Midbrain (tissue), 1 donor: ENCODE measurements at places on chromosomes 2 and 18.

DNA sequence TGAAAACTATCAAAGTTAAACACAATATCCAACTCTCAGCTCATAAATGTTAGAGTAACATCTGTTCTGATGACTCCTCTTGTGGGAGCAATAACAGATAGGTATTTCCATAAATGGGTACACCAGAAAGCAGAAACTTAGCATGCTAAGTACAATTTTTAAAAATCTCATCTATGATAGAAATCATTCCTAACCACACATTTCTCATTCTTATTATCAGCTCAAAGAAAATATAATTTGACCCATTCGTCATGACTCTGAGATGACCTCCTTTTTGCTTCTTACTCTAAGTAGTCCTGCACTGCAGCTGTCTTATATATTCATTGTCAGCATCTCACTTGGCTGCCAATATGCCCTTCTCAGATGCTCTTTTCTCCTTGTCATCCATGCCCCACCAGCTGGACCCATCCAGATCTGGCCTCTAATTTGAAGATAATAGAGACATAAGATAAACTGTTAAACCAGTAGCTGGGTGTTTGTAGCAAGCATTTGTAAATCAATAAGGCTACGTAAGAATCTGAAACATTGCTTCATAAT, 298.3 kb downstream of the KCNS3 start:
- DNase-seq, result no peak

DNA sequence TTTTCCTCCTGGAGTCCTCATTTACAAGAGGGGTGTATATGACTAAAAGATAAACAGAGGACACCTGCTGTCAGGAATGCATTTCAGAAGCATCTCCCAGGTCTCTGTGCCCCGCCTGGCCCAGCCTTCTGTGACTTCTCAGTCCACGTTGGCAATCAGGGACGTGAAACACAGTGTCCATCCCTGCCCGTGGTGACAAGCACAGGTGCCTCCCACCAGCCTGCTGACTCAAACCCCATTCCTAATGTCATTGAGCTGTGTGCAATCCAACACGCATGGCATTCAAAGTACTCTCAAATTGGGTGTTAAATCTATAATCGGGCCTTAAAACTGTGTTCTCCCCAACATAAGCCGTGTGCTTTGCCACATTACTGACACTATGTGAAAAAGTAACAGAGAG, 343.2 kb downstream of the EIPR1 start:
- no peak for DNase-seq

- peak; percentile 12 for DNase-seq
Measured at GRCh38 chr2:114461116-114461515, 18.7 kb downstream of the DPP10 start.

- no peak for DNase-seq
Measured at GRCh38 chr18:54607213-54608027, 16.4 kb downstream of the DYNAP start.

DNA sequence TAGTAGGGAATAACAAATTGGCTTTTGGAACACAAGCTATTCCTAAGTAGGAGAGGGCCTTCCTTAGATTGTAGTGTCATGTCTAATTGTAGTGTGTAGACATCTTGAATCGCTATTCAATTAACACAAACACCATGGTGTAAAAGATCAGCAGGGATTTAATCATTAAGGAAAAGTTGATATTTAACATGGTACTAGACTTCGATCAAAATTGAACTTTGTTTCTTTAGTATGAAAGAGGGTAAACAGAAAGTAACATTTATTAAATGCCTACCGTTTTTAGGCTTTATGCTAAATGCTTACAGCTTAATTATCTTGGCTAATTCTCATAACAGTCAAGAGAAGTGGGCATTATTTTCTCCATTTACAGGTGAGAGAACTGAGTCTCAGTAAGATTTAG, 37.5 kb upstream of the FIGN start:
- no peak for DNase-seq

- no peak for DNase-seq
Measured at GRCh38 chr2:42788478-42788793, 3.9 kb downstream of the HAAO start.

DNA sequence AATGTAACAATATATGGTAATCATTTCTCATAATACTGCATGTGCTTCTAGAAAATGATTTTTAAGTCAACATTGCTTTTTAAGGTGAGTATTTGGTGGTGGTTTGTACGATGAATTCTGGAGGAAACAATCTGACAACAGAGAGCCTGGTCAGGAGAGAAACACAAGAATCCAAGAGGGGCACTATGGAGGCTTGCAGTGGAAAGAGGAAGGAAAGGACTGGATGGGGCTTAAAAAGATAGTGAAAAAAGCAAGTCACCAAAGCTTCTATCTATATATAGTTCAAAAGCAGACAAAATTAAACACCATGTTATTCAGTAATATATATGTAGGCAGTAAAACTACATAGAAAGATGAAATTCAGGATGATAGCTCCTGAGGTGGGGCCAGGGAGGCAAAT, 109.4 kb upstream of the SERTAD2 start:
- no peak for DNase-seq

- no peak for DNase-seq
Measured at GRCh38 chr2:186445506-186445905, 40.6 kb upstream of the ZC3H15 start.

GRCh38 chr2:24957221-24957620, 14.5 kb downstream of the DNAJC27 start:
- DNase-seq, result no peak

DNA sequence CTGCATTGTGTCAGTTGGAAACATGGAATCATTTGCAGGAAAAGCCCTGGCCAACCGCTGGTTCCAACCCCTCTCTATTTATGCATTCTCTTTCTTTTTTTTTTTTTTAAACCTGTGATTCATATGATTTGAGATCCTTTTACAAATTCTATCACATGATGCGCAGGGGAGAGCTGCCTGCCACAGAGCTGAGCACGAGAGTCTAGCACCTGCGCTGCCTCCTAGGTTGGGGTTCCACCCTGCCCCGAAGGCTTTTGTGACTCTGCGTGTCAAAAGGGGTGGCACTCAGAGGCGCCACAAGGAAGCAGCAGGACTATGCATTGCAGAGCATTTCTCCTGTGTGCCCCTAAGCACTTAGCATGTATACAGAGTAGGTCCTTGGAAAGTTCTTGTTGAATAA, 17.3 kb upstream of the ESPNL start:
- DNase-seq, result no peak

DNA sequence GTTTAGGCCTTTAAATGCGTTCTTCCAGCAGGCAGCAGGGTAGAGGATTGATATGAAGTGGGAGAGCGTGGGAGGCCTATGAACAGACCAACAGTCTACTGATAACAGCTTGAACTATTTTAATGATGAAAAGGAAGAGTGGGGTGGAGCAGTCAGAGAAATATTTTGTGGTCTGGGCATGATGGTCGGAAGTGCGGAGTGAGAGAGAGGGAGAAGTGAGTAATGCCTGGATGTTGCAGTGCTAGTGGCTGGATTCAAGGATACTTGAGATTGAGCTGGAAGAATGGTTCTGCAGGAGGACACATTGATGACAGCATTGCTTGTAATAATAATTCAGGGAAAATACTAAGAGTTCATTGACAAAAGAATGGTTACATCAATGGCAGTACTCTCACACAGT, 151.0 kb upstream of the DAPL1 start:
- no peak for DNase-seq

- DNase-seq, result no peak
Measured at GRCh38 chr2:171271971-171272436, 111.3 kb upstream of the TLK1 start.

DNA sequence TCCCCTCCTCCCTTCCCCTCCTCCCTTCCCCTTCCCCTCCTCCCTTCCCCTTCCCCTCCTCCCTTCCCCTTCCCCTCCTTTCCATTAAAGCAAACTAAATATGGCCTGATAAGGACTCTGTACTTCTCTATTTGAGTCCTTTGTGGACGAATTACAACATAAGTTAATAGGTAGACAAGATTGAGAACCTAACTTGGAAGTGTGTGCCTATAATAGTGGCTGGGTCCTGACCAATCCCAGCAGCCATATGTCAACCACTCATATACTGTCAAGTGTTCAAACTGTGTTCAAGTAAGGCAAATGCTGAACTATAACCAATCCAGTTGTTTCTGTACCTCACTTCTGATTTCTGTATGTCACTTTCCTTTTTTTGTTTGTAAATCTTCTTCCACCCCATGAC, 97.1 kb upstream of the RBMS1 start:
- DNase-seq, result no peak

DNA sequence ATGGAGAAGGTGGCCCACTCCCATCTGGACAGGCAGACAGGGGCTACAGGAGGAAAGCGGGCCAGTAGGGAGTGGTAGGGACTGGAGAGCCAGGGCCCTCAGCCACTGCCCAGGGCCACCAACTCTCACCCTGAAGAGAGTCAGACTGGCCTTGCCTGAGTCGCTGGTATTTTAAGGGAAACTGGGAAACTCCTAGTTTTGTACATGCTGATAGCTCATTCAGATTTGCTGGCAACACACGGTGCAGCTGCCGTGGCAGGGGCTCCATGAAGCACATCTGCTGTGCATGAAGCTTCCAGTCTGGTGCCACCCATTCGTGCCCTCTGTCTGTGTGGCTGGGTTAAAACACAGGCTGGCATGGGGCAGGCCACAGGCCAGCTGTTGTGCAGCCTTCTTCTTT, 137.3 kb upstream of the GLI2 start:
- no peak for DNase-seq

DNA sequence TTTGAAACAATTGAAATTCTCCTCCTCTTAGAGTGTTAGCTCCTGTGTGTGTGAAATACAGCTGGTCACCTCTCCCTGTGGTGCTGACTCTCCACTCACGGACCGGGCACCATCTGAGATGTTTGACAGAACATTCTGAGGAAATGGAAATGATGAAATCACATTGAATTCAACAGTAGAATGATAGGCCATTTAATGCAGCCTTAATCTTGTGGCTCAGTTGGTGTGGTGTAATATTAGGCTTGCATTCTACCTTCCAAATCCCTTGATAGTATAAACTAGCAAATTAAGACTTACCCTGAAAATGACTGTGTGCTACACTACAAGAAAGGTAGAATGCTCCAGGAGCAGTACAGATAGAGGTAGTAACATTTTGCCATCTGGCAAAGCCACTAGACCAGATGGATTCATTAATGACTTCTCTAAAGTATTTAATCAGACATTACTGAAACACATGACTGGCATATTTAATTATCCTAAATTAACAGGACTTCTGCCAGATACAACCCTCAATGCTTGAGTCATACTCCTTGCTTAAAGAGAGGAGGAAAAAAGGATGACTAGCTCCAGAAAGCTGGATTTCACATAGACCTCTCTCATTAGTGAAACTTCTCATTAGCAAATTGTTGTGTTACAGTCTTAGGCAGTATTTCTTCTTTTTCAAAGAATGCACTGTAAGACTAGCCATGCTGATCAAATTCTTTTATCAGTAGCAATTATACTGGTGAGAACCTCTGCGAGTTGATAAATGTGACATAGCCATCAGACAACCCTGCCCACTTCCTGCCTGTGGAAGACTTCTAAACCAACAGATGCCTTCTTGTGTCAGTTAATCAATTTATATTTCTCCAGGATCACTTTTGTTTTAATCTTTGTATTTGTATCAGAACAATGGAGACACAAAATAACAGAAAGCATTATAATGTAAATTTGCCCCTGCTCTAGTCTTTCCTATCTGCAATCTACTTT, 80.6 kb downstream of the EML6 start:
- no peak for DNase-seq
